ENCODE measurements at places on chromosomes 3 and 15.
A peak's percentile ranks its signal among the peaks of the same experiment; 100 is the strongest.

- no peak for DNase-seq
Observed at GRCh38 chr3:75180235-75180944, 483.7 kb upstream of the FRG2C start.

GRCh38 chr3:99721633-99722007, 83.2 kb downstream of the COL8A1 start:
- no peak for DNase-seq

GRCh38 chr3:33982269-33982798, 183.9 kb downstream of the PDCD6IP start:
- no peak for DNase-seq

DNA sequence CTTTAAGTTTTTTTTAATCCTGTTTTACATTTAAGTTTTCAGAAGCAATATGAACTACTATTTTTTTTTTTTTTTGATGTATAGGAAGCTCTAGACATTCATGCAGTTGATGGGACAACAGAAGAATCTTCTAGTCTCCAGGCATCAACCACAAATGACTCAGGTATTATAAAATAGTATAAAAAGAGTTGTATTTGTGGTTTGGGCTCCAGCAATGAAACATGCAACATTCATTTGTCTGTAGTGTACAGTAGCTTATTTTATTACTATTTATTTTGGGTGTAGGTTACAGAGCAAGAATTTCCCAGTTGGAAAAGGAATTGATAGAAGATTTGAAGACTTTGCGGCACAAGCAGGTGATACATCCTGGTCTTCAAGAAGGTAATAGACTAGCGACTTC, 38.6 kb downstream of the MGA start:
- no peak for DNase-seq

DNA sequence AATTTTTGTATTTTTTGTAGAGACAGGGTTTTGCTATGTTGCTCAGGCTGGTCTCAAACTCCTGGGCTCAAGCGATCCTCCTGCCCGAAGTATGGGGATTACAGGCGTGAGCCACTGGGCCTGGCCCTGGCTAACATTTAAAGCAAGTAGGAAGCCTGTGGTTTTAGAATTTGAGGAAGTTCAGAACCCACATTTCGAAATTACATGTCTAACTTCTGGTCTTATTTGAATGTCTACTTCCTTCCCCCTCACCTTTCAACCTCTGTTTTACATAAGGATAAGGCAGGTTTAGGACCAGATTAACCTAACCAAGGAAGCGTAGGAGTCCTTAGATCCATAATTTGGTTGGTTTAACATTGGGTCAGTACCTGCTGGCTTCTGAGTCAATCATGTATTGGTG, 120.5 kb upstream of the PROK2 start:
- no peak for DNase-seq

DNA sequence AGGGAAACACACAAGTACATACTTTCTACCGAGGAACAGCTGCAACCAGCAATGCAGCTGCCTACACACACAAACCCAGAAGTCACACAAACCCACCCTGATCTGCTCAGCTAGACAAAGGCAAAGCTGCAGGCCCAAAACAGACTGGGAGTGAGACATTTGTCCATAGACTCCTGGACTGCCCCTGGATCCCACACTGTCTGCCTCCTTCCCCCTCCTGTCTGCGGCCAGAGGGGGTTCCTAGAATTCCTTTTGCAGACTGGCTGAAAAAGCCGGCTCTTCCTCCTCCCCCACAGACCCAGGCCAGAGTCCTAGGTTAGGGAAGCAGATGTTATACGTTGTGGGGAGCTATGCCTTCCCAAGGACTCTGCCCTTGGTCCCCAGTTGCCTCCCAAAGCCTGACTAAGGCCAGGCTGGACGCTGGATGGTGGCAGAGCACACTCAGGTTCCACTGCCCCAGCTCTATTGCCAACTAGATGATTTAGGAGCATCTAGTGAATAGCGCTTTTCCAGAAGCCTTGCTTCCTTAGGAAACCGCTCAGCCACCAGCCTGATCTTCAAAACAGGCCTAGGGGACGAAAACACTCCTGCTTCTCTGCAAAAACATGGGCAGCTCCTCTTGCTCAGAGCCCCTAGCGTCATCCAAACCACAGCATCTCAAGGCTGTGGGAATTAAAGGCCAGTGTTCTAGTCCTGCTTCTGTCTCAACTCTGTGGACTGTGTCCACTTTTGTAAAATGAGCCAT, 37.4 kb upstream of the CILP start:
- no peak for DNase-seq

DNA sequence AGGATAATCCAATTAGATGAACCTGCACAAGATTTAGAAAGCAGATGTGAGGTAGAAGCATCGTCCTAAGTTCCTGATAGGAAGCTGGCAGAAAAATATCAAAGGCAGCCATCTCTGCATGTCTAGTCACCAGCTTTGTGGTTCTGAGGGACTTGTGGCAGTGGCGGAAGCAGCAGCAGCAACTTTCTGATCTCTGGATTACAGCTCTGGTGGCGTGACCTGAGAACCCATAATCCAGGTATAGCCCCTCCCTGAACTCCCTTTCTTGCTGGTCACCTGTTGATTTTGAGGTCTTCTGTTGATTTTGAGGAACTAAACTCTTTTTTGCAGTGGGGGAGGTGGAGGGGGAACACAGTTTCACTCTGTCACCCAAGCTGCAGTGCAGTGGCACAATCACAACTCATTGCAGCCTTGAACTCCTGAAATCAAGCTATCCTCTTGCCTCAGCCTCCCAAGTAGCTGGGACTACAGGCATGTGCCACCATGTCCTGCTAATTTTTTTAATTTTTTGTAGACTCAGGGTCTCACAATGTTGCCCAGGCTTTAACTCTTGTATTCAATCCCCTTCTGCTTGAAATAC, 7.9 kb downstream of the FSIP1 start:
- DNase-seq, result no peak

DNA sequence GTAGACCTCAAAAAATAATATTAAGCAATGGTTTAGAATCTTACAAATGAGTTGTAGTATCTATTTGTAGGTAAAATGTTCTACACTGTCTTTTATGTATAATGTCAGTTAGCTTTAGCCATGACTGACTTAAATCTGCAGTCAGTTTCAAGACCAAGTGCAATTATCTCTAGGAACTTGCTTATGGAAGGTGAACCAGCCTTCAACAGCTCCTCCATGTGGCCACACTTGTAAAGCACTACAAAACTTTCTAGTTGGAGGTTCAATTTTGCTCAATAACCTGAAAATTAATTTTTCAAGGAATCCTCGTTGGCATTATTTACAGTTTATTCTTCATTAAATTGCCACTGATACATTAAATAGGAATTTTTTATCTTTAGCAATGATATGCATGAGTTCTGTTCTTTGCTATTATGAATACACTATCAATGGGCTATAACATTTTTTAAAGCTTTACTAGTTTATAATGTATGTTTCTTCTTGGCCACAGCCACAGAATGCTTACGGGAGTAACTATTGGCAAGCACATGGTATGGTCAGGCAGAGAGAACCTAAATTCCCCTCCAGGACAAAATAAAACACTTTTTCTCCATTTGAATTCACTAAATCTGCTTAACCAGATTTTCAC, 315.3 kb upstream of the UBE2E2 start:
- DNase-seq, result no peak

GRCh38 chr3:27556887-27557286, 72.7 kb upstream of the SLC4A7 start:
- DNase-seq, result no peak

- no peak for DNase-seq
Observed at GRCh38 chr3:70874196-70874595, 561.8 kb upstream of the MDFIC2 start.

DNA sequence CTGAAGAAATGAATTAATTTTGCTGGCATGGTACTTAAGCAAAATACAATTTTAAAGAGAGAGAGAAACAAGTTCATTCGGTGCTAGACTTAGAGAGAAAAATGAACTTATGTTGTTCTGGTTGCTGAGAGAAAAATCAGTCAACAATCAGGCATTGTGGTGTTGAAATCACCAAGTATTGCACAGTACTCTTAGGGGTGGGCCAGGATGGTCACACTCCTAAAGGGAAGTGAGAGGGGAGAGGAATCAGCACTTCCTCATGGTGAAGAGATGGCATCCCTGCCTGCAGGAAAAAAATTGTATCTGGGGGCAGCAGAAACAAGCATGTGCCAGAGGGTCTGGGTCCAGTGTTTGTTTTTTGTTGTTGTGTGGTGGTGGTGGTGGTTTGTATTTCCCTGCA, 7.0 kb upstream of the DMXL2 start:
- no peak for DNase-seq

GRCh38 chr3:126684218-126684751, 19.8 kb upstream of the CHCHD6 start:
- no peak for DNase-seq

DNA sequence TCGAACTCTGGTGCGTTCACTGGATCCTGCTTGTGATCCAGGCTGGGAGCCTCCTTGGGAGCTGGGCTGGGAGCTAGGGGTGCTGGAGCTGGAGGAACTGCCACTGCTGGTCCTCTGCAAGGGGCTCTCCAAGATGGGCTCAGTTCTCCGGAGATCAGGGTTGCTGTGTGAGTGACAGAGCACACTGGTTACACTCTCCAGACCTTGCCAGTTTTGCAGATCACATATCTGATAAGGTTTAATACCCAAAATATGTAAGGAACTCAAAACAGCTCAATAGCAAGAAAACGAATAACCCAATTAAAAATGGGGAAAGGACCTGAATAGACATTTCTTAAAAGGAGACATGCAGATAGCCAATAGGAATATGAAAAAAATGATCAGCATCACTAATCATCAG, 84.2 kb upstream of the SLC2A2 start:
- DNase-seq, result no peak

DNA sequence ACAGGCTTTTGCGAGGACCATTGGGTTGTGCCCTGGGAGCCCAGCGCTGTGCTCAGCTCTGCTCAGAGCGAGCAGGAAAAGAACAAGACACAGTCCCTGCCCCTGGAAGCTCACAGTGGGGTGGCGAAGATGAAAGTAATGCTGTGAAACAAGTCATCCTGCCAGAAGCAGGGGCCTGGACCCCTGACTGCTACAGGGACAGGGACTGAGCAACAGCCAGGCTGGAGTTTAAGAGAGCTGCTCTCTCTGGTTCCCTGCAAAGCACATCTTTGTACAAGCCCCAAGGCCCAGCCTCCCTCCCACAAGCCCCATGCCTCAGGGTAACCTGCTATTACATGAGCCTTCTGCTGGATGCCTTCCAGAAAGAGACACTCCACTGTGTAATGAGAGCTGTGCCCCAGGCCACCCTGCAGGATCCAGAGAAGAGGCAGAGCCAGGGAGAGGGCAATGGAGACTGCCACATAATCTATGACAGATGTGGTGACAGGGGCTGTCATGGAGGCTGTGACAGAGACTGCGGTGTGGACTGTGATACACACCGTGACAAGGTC, 7.1 kb upstream of the HCN4 start:
- DNase-seq, result no peak

GRCh38 chr15:79617071-79617470, 184.9 kb downstream of the MINAR1 start:
- DNase-seq, result no peak

DNA sequence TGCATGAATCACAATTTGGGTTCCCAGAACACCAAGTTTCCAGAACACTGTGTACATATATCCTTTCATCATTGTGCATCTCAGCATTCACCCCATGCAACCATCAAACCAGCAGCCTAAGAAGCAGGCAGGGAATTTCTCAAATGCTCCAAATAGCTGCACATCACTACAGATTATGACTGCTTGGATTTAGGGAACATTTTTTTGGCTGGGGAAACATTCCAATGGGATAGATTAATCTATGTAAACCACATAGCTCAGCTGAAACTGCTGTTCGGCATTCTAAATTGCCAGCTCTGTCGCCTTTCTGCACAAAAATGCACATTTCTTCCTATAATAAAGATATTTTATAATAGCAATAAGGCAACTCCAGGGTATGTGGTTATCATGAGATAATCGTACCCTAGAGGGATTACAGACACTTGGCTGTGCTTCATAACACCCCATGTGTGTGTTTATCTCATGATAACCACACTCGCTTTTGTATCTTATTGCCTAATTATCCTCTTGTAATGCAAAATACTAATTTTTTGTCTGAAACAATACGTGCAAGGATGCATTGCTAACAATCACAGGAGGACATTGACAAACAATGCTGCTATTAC, 483.7 kb upstream of the DPH6 start:
- no peak for DNase-seq

DNA sequence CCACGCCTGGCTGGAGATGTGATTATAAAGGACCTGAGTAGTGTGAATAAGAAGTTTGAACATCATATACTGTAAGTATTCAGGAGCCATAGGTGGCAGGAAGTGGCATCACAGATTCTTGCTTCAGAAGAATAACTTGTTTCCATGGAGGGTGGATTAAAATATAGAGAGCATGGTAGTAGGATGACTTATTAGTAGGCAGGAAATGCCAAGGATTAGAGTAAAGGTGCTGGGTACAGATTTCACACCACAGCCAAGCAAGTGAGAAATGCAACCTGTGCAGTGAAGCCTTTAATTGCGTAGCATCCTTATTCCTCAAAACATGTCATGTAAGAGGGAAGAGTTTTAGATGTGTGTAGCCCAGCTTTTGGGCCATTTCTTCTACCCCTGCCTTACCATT, 30.8 kb downstream of the IFT122 start:
- DNase-seq, result no peak

- DNase-seq, result no peak
Observed at GRCh38 chr3:182979674-182980191, 605 bp downstream of the DCUN1D1 start.

DNA sequence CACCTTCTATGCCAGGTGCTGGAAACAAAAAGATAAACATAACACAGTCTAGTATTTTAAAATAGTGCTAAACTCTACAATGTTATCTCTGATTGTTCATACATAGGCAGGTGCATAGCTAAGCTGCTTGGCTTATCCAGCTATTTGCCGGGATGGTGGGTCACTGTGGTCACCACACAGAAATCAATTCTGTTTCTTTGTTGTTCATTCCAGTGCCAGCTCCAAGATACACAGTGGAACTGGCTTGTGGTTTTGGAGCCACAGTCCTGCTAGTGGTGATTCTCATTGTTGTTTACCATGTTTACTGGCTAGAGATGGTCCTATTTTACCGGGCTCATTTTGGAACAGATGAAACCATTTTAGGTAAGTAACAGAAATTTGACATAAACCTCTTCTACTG, 130.2 kb downstream of the IL1RAP start:
- DNase-seq, result no peak

- no peak for DNase-seq
Observed at GRCh38 chr3:184361532-184361931, at the start of the genes CLCN2 and POLR2H. Gene CLCN2, minus strand, starts transcription at chr3:184361605. Its CDS starts 126 bp downstream, at chr3:184361479. Gene POLR2H, plus strand, starts transcription at chr3:184361710. Its CDS starts 1,783 bp downstream, at chr3:184363493.

- DNase-seq, result peak; percentile 1
Observed at GRCh38 chr15:101397521-101398003, 91.9 kb downstream of the PCSK6 start.

GRCh38 chr3:181700168-181701087, 11.3 kb upstream of the SOX2 start:
- DNase-seq, result no peak

DNA sequence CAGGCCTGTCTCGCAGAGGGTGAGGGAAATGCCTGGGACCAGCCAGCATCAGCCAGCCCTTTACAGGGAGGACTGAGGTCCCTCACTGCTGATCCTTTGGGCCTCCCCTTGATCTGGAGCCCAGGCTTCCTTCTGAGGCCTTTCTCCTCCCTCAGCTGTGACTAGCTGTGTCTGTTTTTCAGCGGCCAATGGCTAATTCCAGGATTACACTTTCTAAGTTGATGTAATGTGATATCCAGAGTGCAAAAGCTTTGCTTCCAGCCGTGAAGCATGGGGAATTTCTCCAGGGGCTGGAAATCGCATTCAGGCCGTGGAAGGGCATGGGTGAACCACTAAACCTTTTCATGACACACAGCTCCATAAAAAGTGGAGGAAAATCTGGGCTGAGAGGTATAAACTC, 157.6 kb downstream of the SHQ1 start:
- DNase-seq, result peak; percentile 42

- no peak for DNase-seq
Observed at GRCh38 chr3:149384911-149385321, 7.5 kb upstream of the TM4SF1 start.

All from D721Med (cell line).